GM23248 (cell line): ENCODE measurements at places on chromosomes 5 and 9. TPM values are rescaled to one million over a fixed set of nuclear protein-coding genes. Genes with fewer than 3 reads are reported as not detected.

GRCh38 chr5:132776131-132776937 lies 705 bp downstream of the SEPTIN8 start:
- peak; percentile 53 for DNase-seq

- DNase-seq, result peak; percentile 44
These were observed 154.1 kb downstream of the ARHGAP26 start for GRCh38 chr5:142924135-142924883.

GRCh38 chr5:943201-943917 lies 50.7 kb downstream of the TRIP13 start:
- no peak for DNase-seq

- DNase-seq, result no peak
These were observed 211.9 kb upstream of the CLINT1 start for GRCh38 chr5:158070859-158071258.

- DNase-seq, result no peak
These were observed 259.7 kb upstream of the ZNF608 start for GRCh38 chr5:125006011-125006685.

The TOPORS gene
- 16.4 and 18.7 TPM in 2 replicates for polyA plus RNA-seq

The ABO gene
- polyA plus RNA-seq, result not detected in 2 replicates

The PCDHGB6 gene
- polyA plus RNA-seq, result 3.0 and 3.2 TPM in 2 replicates
